ENCODE measurements at places on chromosomes 1 and 21.

DNA sequence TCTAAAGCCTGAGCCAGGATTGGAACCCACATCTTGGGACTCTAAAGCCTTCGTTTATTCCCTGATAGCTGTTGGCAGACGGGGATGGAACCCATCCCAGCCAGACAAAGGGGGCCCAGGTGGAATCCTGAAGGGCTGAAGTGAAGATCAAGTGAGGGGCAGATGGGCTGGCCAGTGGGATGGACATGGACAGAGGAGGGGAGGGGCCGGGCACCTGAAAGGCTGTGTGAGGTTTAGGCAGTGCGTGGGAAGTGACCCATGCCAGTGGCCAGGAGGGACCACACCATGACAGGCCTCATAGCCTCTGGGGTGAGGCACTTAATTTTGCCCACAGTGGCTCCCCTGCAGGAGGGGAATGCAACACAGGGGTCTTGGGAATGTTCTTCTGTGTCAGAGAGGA is 44.6 kb upstream of the DMRTB1 start:
- DNase-seq, result no peak

DNA sequence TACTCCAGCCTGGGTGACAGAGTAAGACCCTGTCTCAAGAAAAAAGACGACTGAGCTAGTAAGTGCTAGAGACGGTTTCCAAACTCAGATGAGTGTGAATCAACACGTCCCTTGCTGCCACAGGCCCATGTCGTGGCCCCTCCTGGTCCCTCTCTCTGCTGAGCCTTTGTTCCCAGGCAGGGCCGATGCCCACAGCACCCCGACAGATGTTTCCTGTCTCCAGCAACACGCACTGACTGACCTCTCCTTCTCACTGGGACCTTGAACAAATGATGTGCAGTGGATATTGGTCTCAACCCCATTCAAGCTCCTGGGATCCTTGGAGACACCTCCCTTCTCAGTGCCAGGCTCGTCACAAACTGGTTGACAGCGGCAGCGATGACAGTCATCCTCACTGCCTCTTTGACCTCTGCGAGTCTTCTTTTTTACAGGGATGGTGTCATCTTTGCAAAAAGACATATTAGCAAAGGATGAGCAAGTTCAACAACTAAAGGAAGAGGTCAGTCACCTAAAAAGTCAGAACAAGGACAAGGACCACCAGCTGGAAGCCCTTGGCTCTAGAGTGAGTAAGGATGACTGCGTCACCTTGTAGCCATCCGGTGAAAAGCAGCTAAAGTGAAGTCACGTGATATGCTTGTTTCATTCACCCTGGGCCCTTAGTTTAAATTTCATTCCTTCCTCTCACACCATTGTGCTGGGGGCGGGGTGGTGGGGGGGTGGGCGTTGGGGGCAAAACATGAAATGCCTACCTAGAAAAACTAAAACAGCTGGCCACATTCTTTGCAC is 65.8 kb downstream of the FHAD1 start:
- no peak for DNase-seq

GRCh38 chr1:107524301-107524700 is 383.5 kb downstream of the NTNG1 start:
- DNase-seq, result no peak

DNA sequence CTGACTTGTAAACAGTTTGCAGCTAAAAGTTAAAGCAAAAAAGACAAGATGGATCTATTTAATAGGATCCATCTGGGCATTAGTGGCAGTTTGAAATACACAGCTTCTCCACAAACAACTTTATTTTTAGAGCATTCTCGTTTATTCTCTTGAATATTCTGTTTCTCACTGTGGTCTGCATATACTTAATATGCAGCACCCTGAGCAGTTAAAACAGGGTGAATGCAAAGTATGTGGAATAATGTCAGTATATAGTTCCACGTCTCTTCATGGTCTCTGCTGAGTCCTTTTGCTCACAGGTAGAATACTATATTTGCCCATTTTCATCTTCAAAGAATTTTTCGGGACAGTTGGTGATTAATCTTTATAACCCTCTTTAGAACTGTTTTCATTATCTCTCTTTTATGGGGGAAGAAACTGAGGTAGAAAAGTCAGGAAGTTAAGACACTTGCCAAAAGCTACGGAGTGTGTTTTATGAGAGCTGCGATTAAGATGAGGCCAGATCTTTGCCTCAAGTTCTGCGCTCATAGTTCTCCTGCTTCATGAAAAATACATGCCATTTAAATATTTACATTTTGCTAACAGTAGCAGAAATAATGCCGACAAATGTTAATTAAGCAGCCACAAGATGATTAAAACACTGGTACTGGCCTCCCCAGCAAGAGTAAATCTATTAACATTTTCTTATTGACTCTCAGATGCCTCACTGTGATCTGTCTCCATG is 115.6 kb downstream of the PTBP2 start:
- DNase-seq, result no peak

DNA sequence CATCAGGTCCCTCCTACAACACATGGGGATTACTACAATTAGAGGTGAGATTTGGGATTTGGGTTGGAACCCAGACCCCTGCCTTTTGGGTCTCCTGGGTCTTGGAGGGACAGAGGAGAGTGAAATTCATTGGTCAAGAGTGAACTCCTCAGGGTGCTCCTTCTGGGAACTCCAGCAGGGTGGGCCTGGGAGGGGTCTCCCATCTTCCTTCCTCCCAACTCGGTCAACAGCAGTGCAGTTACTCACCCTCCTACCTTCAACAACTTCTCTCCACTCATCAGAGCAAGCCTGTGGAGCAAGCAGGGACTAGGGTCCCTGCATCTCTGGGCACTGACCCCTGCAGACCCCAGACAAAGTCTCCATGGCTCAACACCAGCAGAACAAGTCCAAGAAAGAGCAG is 89.3 kb upstream of the TMPRSS2 start:
- no peak for DNase-seq

DNA sequence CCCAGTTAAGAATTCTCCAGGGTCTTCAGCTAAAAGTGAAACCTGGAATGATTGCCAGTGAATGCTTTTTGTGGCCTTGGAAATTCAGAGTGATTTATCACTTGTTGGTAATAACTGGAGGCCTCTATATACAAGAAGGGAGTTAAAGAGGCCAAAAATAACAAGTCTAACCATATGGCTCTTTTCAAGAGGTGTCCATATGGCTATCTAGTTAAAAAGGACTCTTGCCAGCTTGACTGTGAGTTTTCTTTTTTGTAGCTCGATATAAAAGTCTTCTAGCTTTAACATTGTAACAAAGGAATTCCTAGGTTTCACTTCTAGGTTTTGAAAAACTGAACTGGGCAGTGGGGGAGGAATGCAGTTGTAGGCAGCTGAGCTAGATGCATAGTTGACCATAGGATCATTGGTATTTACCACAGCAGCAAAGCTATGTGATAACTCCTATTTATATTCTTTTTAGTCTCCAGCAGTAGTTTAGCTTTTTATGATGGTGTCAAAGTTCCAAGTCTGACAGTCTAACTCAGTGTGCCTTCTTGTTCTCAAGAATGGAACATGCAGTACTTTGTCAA is 44.4 kb downstream of the CACHD1 start:
- DNase-seq, result no peak

DNA sequence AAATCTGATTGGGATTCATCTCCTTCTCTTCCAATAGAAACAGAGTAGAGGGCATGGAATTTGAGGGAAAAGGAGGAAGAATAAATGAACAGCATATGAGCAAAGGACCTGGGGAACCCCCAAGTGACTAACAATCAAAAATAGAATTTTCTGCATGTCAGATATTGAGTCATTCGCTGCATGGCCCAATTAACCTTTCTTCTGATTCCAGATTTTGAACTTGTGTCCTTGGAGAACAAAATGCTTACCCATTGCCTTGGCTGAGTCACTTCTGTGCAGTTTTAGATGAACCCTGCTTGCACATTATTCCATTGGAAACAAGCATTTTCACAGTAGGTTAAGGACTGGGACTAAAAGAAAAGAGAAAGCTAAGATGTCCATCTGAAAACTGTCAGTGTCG is 390.5 kb downstream of the ST6GALNAC3 start:
- DNase-seq, result no peak

GRCh38 chr1:119326251-119326650 is 42.3 kb upstream of the HAO2 start:
- no peak for DNase-seq

GRCh38 chr1:115056395-115056798 is 26.8 kb downstream of the TSHB start:
- peak; percentile 85 for DNase-seq

- DNase-seq, result no peak
These were observed 83.1 kb upstream of the ERRFI1 start for GRCh38 chr1:8109216-8109615.

GRCh38 chr1:91707114-91707889 is 178.6 kb downstream of the TGFBR3 start:
- no peak for DNase-seq

DNA sequence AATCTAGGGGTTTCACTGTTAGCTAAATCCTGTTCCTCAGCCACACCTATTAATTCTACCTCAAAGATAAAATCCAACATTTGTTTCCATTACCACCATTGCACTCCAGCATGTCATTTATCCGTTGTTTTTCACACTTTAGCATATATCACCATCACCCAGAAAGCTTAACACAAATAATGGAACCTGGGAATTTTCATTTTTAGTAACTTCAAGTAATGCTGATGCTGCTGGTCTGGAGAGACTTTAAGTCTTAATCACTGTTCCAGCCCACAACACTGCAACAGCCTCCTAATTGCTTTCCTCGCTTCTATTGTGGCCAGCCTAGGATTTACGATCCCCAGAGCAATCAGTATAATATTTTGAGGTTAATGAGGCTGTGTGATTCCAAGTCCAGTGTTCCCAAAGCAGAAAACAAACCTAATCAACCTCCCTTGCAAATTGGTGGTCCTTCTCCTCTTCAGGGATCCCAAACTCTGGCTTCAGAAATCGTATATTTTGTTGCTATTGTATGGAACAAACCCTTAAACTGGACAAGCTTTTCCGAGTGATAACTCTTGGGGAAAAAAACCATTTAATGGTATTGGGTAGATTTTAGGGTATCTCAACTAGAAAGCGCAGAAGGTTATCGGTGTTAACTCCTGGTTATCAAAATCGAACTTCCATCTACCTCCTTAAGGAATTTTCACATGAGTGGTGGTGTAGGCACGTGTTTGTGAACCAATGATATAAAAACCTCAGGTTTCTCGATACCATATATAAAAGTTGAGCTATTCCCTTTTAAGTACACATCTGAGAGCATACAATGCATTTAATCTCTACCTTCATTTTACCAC is 50.0 kb upstream of the BOLA1 start:
- no peak for DNase-seq

GRCh38 chr1:12356004-12356890 is 126.4 kb downstream of the VPS13D start:
- no peak for DNase-seq

GRCh38 chr1:223776075-223776814 is 63.9 kb downstream of the CAPN2 start:
- DNase-seq, result peak; percentile 60

GRCh38 chr1:206658264-206658980 is 23.1 kb downstream of the DYRK3 start:
- DNase-seq, result no peak

GRCh38 chr1:41476807-41477361 is 7.6 kb downstream of the EDN2 start:
- no peak for DNase-seq

- no peak for DNase-seq
These were observed 18.0 kb upstream of the SOD1 start for GRCh38 chr21:31641416-31641922.

GRCh38 chr1:159755451-159756007 is 25.2 kb upstream of the DUSP23 start:
- no peak for DNase-seq

GRCh38 chr1:175893192-175893591 is 149.8 kb upstream of the TNR start:
- no peak for DNase-seq

Data from retinal pigment epithelial cell (primary cell).